ENCODE measurements at places on chromosomes 12 and 14. TPM values are rescaled to one million over a fixed set of nuclear protein-coding genes. Genes with fewer than 3 reads are reported as not detected.

GRCh38 chr14:89288114-89288513, 128.9 kb downstream of the FOXN3 start:
- DNase-seq: no peak

- no peak for DNase-seq
These were observed 595 bp upstream of the KRT85 start for GRCh38 chr12:52367876-52368275.

GRCh38 chr12:50991291-50991690, 34.9 kb downstream of the SLC11A2 start:
- no peak for DNase-seq

DNA sequence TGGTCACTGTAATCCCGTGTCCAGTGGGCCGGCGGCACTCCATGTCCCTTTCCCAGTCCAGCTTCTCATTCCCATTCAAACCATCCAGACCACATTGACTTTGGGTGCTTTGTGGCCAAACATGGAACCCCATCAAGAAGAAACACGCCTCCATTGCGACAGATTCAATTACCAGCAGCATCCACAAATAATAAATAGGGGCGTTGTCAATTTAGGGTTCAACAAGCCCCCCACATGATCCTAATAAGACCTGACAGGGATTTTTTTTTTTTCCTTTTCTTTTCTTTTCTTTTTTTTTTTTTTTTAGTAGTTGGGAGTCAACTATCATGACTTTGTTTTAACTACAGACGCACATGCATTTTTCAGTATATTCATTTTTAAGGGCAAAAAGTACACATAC, 149.4 kb downstream of the DICER1 start:
- peak; percentile 55 for DNase-seq

GRCh38 chr14:74241652-74242017, 2.4 kb downstream of the VSX2 start:
- DNase-seq: no peak

GRCh38 chr12:105322070-105322469, 8.4 kb upstream of the C12orf75 start:
- no peak for DNase-seq

GRCh38 chr12:55659486-55660385, 23.0 kb downstream of the OR10P1 start:
- no peak for DNase-seq

GRCh38 chr12:75854681-75855309, 176.8 kb downstream of the PHLDA1 start:
- no peak for DNase-seq

- DNase-seq: no peak
These were observed 121.3 kb downstream of the RPS29 start for GRCh38 chr14:49464885-49465284.

GRCh38 chr14:68792678-68792978, 239 bp downstream of the ZFP36L1 start:
- DNase-seq: no peak

DNA sequence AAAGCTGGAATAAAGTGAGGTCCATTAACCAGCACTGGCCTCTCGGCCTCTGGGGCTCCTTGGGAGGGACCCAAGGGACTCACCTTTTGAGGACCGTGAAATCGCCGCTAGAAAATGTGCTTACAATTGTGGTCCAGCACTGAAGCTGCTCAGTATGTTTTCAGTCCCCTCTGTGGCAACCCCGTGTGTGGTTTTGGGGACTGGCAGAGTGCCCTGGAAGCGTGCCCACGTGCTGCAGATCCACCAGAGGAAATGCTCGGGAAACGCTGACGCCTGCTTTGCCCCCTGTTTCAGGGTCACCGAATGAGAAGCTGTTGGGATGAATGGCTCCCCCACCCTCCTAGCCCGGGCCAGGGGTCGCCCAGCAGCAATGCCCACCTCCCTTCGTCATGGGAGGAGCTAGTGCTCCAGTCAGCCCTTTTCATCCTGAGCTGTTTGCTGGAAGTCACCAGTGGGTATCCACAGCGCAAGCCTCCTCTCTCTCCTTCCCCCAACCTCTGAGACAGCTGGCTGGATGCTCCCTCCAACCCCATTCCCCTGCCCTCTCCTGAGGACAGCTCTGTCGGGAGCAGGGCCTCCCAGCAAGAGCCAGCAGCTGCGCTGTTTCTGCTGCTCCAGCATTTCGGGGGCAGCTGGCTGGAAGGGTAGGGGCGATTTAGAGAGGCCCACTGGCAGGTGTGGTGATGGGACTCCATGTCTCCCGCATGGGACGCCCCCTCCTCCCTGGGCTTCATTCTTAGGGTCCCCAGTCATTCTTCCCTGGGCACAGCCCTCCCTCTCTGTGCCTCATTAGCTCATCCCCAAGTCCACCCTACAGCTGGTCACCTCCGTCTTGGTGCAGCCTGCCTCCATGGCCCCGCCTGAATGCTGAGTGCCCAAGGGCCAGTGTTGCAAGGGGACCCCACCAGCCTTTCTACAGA, 33.2 kb upstream of the PPP1R13B start:
- DNase-seq: peak; percentile 96

DNA sequence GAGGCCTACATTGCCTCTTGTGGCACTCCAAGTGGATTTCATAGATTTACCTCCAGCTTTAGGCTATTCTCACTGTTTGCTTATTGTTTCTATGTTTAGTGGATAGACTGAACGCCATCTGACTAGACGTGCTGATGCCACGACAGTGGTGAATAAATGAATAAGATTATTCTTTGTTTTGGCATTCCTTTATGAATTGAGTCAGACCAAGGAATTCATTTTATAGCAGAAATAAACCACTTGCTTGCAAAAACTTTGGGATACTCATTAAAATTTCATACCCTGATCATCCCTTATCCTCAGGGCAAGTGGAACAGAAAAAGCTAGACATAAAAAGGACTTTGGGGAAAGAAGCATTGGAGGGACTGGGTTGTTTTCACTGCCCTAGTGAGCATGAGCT, 71.7 kb upstream of the FERMT2 start:
- DNase-seq: no peak

- no peak for DNase-seq
These were observed 2.1 kb downstream of the TMEM30B start for GRCh38 chr14:61279082-61279481.

GRCh38 chr14:92039063-92039718, 668 bp downstream of the TRIP11 start:
- DNase-seq: peak; percentile 60

DNA sequence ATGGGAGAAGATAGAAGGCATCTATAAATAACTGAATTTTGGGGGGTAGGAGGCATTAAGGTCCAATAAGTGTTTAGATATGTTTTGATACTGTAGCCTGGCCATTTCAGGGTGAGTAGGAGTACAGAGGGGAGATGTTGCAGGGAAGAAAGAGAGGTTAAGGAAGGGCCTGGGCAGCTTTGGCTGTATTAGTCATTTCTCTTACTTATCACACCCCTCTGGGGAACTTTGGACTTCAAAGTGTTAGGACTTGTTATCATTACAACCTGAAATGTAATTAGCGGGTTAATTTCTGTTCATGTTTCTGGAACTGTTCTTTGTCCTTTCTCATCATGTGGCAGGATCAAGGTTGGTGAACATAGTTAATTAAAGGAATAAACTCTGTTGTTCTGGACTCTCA, 40.3 kb downstream of the SUSD6 start:
- no peak for DNase-seq

PLCZ1 gene
- not detected for total RNA-seq

A2ML1 gene
- total RNA-seq: not detected

OAS2 gene
- total RNA-seq: 9.1 TPM

GSC gene
- not detected for total RNA-seq

CIDEB gene
- total RNA-seq: 6.7 TPM

EXOC3L4 gene
- total RNA-seq: 1.2 TPM
